ENCODE measurements at places on chromosomes 2 and 18.

DNA sequence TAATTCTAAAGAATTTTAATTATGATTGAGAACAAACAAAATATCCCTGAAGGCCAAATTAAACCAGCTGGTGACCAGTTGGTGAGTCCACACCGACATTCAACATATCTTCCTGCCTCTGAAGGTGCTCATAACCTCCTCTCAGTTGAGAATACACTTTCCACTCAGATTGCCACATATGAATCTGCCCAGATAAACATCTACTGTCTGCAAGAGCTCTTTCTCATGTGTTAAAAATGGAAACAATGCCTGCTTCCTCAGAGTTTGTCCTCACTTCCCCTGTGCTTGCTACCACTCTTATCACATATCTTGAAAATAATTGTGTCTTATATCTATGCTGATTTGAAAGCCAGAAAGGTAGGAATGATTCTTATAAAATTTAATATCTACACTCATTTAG is 177.7 kb upstream of the GULP1 start:
- peak; percentile 10 for DNase-seq

- DNase-seq, result no peak
These were observed 19.8 kb downstream of the ADD2 start for GRCh38 chr2:70748002-70748784.

DNA sequence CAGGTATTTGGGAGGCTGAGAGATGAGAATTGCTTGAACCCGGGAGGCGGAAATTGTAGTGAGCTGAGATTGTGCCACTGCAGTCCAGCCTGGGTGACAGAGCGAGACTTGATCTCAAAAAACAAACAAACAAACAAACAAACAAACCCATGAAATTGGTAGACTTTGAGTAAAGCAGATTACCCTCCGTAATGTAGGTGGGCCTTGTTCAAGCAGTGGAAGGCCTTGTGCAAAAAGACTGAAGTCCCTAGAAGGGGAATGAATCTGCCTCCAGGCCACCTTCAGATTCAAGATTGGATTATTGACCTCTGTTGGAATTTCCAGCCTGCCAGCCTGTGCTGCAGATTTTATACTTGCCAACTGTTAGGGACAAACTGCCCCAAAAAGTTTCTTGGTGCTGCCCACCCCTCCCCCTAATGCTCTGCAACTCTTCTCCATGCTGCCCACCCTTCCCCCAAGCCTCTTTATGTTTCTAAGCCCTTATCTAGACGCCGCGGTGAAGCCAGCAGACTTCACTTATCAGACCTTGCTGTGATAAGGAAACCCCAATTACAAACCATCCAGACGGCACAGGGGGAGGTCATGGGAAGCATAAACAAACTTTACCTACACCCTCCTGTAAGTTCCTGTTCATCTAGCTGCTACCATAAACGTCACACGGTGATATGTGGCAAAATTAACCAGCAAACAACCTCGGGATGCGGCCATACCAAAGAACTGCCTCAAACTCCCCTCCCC is 17.0 kb downstream of the CYP27A1 start:
- peak; percentile 10 for DNase-seq

DNA sequence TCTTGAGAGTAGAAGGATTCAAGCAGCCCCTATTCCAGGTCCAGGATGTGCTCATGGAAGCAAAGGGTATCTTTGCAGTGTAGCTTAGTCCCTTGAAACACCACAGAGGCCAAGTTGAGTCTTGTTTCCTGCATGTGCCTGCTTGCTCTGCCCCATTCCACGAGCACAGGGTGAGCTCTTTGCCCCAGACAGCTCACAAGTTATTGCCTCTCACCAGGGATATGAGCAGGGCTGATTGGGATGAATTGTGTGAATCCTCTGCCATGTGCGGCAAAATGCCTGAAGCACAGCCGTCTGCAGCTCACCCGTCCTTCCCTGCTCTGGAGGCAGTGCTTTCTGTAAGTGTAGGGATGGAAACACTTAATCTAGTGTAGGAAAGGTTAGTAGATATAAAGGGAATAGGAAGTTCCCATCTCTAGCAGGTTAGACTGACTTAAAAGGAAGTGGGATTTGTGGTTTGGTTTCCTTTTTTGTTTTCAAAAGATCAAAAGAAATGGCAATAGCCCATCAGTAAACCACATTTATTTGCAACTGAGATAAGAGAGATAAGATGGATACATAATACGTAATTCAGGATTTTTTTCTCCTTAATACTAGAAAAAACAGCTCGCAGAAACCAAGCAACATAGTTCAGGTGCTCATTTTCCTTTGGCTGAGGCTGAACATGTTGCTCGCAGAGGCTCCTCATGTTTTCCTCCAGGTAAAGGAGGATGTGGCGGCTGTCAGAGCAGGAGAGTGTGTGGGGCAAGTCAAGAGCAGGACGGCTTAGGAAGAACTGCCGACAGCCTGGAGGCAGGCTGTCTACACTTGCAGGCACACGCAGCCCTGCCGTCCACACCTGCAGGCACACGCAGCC is 41.4 kb downstream of the TMEM182 start:
- DNase-seq, result no peak

- DNase-seq, result no peak
These were observed 7.6 kb upstream of the ASXL2 start for GRCh38 chr2:25885933-25886332.

GRCh38 chr2:62443471-62443870 is 62.5 kb downstream of the TMEM17 start:
- DNase-seq, result no peak

DNA sequence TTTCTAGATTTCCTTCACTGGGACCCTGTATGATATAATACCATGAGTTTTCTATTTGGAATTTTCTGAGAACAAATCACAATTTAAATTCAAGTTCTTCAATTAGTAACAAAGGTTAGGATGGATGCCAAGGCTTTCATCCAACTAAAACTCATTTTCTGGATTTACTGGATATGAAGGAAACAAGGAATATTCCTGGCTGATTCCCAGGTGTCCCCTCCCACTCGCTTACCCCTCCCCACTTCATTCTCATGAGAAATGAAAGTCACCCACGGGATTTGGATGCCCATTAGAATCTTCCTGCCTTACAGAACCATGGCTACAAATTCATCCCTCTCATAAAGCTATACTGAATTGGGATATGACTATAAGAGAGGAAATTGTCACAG is 40.0 kb downstream of the RNU4ATAC start:
- no peak for DNase-seq

GRCh38 chr2:29009270-29009669 is 28.2 kb downstream of the TOGARAM2 start:
- no peak for DNase-seq

DNA sequence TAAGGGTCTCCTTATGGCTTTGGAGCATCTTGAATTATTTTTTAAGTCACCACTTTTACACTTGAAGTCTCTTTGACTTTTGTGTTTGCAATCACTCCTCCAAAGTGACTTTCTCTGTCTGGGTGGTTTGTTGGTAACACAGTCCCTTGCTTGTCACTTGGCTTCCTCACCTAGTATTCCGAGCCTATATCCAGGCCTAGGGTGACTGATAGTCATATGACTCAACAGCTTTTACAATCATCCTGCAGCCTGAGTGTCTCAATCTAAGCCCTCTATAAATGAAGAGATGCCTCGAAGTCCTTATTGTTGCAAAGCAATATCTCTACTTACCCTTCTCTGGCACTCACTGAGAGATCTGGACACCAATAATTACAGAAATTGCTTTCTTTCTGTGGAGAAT is 53.9 kb upstream of the SETBP1 start:
- peak; percentile 37 for DNase-seq

DNA sequence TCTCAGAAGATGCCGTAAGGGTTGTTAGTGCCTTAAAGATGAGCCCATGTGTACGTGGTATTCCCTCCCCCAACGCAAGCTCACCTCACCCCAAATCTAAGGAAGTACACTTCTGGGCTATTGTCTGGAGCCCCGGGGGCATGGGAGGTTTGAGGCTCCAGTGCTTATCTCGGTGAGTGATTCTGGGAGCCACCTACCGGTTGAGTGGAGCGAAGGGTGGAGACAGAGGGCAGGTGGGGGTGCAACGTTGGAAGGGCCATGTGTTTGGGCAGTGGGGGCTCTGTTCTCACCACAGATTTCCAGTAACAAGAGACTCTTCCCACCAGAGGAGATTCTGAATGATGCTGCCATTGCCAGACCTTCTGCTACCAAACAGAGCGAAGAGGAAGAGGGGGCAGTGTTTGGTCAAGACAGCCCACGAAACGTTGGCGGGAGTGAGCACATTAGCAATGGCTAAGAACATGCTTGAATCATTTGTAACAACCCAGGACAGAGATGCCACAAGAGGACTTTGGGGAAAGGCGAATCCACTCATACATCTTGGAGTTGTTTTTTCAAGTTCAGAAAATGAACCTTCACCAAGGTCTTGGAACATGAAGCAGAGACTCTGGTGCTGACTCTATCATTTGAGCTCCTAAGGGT is 38.7 kb downstream of the TWIST2 start:
- DNase-seq, result no peak

DNA sequence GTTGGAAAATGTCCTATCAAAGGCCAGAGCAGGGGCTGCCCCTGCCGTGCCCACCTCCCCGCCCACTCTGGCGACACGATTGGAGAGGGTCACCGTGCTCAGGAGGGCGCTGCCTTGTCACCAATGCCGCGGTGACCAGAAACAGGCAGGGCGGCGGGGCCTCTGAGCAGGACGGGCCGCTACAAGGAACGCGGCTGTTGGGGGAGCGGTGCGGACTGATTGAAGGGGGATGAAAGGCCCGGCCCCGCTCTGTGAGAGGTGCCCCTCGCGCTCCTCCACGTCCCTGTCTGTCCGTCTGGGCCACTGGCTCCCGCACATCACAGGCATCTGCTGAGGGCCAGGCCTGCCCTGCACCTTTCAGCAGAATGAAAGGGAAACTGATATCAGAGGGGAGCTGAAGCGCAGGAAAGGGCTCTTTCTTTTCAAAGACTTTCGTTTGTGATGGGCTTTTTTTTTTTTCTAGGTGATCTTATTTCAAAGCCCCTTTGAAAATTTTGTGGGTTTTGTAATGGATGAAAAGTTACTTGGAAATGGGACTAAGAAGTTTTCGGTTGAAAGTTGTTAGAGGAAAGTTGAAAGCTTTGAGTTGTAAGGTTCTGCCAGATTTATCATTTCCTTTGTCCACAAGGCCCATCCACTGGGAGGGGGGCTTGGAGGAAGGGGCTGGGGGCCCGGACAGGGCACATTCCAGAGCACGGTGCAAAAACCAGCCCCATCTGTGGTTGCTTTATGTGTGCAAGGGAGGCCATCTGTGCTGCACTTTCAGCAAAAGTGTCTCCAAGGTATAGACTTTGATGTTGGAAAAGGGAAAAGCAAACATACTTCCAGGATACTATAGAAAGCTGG is 244.2 kb downstream of the KLHL29 start:
- DNase-seq, result no peak

DNA sequence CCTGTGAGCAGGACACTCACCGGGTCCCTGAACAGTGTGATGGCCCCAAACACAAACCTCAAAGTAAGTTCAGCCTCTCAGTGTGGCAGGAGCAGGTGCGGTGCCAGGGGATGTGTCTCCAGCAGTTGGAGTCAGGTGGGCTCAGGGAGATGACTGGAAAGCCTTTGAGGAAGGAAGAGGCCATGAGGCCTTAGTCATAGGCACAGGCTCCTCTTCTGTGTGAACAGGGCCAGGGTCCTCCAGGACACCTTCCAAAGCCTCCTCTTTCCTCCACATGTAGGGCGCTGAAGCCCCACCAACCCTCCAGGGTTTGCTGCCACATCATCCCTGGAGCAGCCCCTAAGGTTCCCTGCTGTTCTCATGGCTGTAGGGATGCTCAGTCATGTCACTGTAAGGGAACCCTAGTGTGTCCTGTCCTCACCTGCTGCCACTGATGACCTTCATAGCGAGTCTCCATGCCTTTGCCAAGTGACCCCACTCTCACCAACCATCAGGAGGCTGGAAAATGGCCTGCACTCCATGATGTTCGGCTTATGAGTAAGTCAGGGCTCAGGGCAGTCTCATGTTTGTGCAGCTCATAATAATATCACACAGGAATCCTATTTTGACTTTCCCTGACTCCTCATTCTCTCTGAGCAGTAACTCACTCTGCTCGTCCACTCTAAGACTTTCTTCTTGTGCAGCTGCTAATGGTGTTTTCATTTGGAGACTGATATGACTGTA is 1152.9 kb downstream of the RPIA start:
- no peak for DNase-seq

DNA sequence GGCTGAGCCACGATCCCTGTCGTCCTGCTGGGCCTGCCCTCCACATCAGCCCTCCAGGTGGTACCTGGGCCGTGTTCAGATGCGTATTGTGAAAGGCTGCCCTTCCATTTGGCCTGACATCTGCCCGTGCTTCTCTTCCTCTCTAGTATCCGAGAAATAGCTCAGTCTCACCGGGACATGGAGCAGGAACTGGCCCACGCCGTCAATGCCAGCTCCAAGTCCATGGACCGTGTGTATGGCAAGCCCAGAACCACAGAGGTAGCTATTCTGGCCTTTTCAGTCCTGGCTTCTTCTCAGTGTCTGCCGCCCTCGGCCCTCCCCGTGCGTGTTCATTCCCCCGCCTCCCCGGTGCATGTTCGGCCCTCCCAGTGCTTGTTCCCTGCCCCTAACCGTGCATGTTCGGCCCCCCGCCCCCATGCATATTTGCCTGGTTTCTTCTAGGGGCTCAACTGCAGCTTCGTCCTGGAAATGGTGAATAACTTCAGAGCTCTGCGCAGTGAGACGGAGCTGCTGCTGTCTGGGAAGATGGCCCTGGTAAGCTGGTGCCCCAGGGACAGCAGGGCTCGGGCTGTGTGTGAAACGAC is 104.3 kb downstream of the USP40 start:
- no peak for DNase-seq

GRCh38 chr2:129877795-129878775 is 101.4 kb upstream of the RAB6C start:
- no peak for DNase-seq

DNA sequence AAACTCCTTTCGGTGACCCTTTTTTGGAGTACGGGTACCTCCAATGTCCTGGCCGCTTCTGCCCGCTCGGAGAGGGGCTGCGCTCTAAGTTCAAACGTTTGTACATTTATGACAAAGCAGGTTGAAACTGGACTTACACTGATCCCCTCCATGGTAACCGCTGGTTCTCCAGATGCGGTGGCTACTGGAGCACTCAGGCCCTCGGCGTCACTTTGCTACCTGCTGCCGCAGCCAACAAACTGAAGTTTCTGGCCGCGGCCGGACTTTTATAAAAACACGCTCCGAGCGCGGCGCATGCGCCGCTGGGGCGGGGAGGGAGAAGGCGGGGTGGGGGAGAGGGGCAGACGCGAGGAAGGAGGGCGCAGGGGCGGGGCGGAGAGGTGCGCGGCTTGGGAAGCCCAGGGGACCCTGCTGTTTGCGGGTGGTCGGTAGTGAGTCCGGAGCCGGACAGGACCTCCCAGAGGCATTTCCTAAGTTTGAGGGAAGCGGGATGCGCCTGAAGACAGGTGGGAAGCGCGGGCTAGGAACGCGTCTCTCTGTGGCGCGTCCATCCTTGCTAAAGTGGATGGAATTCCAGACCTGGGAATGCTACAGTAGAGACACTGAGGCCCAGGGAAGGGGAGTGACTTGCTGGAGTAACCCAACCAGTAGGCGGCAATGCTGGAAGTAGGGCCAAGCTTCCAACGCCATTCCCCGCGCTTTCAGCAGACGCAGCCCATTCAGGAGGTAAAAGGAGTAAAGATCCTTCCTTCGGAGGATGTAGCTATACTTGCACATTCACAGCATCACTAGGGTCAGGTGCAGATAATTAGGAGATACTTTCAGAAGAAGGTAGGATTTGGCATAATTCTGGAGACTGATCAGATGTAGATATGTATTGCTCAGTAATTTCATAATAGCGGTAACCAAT is at the start of gene CXCR4:
Gene CXCR4, minus strand, starts transcription at position 241 of the 910 bp plus-strand sequence. Its CDS starts 89 bp downstream, at position 152.
- peak; percentile 26 for DNase-seq

- DNase-seq, result no peak
These were observed 18.7 kb upstream of the REL start for GRCh38 chr2:60862642-60863041.
